ENCODE measurements at places on chromosomes 7 and 10. TPM values are rescaled to one million over a fixed set of nuclear protein-coding genes. Genes with fewer than 3 reads are reported as not detected.

DNA sequence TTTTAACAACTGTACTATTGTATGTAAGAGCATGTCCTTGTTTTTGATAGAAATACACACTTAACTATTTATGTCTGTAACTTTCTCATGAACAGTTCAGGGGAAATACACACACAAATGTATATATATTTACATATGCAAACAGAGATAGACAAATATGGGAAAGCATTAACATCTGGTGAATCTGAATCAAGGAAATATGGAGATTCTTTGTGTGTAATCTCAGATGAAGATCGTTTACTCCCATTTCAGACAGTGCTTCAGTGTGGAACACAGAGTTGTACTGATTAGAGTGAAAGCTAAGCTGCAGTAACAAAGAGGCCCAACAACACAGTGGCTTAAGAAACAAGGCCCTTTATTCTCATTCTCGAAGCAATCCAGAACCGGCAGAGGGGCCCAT lies 26.3 kb upstream of the NPVF start:
- H3K27ac ChIP-seq = no peak overlapping the region
- H3K27me3 ChIP-seq = no peaks in the 10 kb centered on the region
- H3K4me3 ChIP-seq = no peak overlapping the region
- no peaks in the 10 kb centered on the region for H3K4me1 ChIP-seq
- no peaks in the 10 kb centered on the region for H3K36me3 ChIP-seq

GRCh38 chr7:91636129-91636724 lies 244.3 kb downstream of the MTERF1 start:
- no peak for DNase-seq
- H3K27me3 ChIP-seq = no peaks in the 10 kb centered on the region
- no peak overlapping the region for H3K4me3 ChIP-seq
- no peaks in the 10 kb centered on the region for H3K36me3 ChIP-seq
- no peaks in the 10 kb centered on the region for H3K4me1 ChIP-seq

GRCh38 chr10:3467052-3467951 lies 294.7 kb upstream of the PITRM1 start:
- H3K4me1 ChIP-seq = peaks cover 21% of the 10 kb centered on the region
- H3K27me3 ChIP-seq = no peaks in the 10 kb centered on the region
- H3K36me3 ChIP-seq = no peaks in the 10 kb centered on the region
- no peak overlapping the region for H3K27ac ChIP-seq
- no peak overlapping the region for H3K4me3 ChIP-seq

- no peak overlapping the region for H3K4me3 ChIP-seq
- no peaks in the 10 kb centered on the region for H3K36me3 ChIP-seq
- H3K27ac ChIP-seq = no peak overlapping the region
- no peak for DNase-seq
- no peaks in the 10 kb centered on the region for H3K27me3 ChIP-seq
- no peaks in the 10 kb centered on the region for H3K4me1 ChIP-seq
These were observed 423.6 kb downstream of the DGKB start for GRCh38 chr7:14478834-14479510.

DNA sequence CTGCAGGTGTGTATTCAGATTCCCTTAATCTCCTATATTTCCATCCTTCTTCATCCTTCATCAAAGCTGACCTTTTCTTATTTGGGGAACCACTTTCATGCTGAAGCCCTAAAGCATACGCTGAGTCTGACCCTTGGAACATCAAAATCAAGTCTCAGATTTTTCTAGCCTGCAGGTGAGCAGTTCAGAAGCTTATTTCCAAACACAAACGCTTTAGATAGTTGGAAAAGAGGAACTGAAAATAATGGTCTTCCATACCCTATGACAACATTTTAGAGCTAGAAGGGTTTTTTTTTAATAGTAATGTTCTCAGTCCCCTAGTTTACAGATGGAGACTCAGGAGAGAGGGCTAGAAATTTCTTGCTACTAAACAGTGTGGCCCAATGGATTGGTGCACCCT lies 1.6 kb upstream of the AGK start:
- H3K4me3 ChIP-seq = no peak overlapping the region
- H3K27me3 ChIP-seq = no peaks in the 10 kb centered on the region
- DNase-seq = no peak
- H3K4me1 ChIP-seq = no peaks in the 10 kb centered on the region
- no peaks in the 10 kb centered on the region for H3K36me3 ChIP-seq

DNA sequence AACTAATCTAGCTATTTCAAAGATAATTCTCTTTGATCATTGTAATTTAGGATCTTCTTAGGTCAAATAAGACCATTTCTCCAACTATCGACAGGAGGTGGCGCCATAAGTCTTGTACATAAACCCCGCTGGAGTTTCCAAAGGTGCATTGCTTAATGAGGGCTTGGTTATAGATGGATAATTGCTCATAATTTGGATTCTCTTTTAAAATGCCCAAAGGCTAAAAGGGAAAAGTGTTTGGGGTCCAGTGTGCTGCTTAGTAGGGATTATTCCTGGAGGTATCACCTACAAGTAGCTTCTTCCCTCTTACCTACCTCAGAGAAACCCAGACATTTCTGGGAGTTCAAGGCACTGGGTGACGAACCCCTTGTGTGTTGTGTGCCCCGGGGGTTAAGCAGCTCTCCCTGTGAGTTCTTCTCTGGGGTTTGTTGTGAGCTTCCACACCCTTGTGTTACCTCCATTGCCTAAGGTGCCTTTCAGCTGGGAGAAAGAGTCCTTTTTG lies 75.2 kb downstream of the PAXIP1 start:
- peak overlapping the region; percentile 79 for H3K27ac ChIP-seq
- peak; percentile 69 for DNase-seq

- H3K4me3 ChIP-seq = no peak overlapping the region
- no peaks in the 10 kb centered on the region for H3K27me3 ChIP-seq
- peaks cover 1% of the 10 kb centered on the region for H3K4me1 ChIP-seq
- no peaks in the 10 kb centered on the region for H3K36me3 ChIP-seq
These were observed 35.2 kb upstream of the BMPER start for GRCh38 chr7:33870120-33870519.

GRCh38 chr7:54161621-54162020 lies 380.6 kb upstream of the VSTM2A start:
- no peak overlapping the region for H3K27ac ChIP-seq
- peaks cover 3% of the 10 kb centered on the region for H3K27me3 ChIP-seq
- H3K4me3 ChIP-seq = no peak overlapping the region
- H3K4me1 ChIP-seq = no peaks in the 10 kb centered on the region

DNA sequence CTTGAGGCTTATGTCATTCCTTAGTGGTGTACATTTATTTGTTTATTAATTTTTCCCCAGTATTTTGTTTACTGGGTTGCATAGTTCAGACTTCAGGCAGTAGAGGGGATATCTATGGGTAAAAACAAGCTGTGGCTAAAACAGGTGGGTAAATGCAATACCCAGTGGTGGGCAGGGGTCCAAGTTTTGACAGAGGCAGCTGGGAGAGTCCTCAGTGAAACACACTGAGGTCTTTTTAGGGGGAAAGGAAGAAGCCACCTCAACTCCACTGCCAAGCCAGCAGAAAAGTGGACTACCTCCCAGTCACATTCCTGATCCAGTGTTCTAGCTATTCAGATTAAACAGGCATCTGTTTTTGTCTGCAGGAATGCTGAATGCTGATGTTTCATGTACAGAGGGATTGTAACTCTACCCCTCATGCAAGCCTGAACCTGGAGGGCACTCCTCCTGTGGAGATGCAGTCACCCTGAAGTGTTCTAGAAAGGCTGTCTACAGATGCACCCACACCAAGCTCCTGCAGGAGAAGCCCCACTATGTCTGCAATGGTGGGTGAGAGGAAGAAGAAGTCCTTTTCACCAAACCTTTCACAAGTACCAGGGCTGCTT lies 757.8 kb downstream of the INHBA start:
- no peak for DNase-seq
- H3K27me3 ChIP-seq = no peaks in the 10 kb centered on the region
- H3K4me3 ChIP-seq = no peak overlapping the region
- H3K27ac ChIP-seq = no peak overlapping the region

GRCh38 chr10:44393051-44393630 lies 8.2 kb upstream of the CXCL12 start:
- no peak overlapping the region for H3K27ac ChIP-seq
- H3K4me1 ChIP-seq = no peaks in the 10 kb centered on the region
- no peaks in the 10 kb centered on the region for H3K36me3 ChIP-seq
- no peak for DNase-seq
- no peaks in the 10 kb centered on the region for H3K27me3 ChIP-seq

GRCh38 chr10:18822156-18822555 lies 162.9 kb downstream of the ARL5B start:
- H3K27ac ChIP-seq = no peak overlapping the region
- H3K36me3 ChIP-seq = no peaks in the 10 kb centered on the region
- H3K4me3 ChIP-seq = no peak overlapping the region
- H3K4me1 ChIP-seq = no peaks in the 10 kb centered on the region
- no peak for DNase-seq

DNA sequence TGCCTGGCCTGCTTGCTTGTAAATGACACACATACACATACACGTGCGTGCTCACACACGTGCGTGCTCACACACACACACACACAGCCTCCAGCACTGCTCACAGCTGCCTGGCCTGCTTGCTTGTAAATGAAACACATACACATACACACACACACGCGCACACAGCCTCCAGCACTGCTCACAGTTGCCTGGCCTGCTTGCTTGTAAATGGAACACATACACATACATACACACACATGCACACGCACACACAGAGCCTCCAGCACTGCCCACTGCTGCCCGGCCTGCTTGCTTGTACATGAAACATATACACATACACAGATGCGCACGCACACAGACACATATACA lies 397.2 kb downstream of the PLXNA4 start:
- H3K4me3 ChIP-seq = no peak overlapping the region
- H3K27ac ChIP-seq = no peak overlapping the region
- no peaks in the 10 kb centered on the region for H3K4me1 ChIP-seq
- H3K27me3 ChIP-seq = no peaks in the 10 kb centered on the region
- no peak for DNase-seq

- no peak for DNase-seq
- no peaks in the 10 kb centered on the region for H3K27me3 ChIP-seq
- no peak overlapping the region for H3K4me3 ChIP-seq
These were observed 57.8 kb upstream of the MSRB2 start for GRCh38 chr10:23037561-23037960.

GRCh38 chr10:130921461-130921860 lies 390.1 kb downstream of the TCERG1L start:
- no peak overlapping the region for H3K4me3 ChIP-seq
- no peaks in the 10 kb centered on the region for H3K4me1 ChIP-seq
- DNase-seq = no peak
- no peaks in the 10 kb centered on the region for H3K36me3 ChIP-seq
- H3K27me3 ChIP-seq = no peaks in the 10 kb centered on the region
- H3K27ac ChIP-seq = no peak overlapping the region

- H3K36me3 ChIP-seq = no peaks in the 10 kb centered on the region
- no peak for DNase-seq
- no peaks in the 10 kb centered on the region for H3K4me1 ChIP-seq
- H3K27me3 ChIP-seq = no peaks in the 10 kb centered on the region
- H3K4me3 ChIP-seq = no peak overlapping the region
- no peak overlapping the region for H3K27ac ChIP-seq
These were observed 1.3 kb upstream of the HKDC1 start for GRCh38 chr10:69218831-69219230.

DNA sequence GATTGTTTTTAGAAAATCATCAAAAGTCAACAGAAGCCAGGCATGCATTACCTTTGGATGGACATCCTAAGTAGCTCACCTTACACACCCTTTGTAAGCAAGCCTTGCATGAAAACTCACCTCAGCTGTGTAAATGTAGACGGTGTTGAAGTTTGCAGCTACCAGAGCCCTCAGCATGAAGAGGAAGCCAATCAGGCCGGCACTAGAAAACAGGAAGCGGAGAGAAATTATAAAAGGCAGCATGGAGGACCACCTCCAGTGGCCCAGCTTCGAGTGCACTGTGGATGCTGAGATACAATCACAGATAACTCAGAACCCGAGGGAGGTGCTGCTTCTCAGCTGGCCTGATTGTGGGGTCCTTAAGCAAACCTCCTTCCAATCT lies 75.3 kb downstream of the SVOPL start:
- no peak overlapping the region for H3K4me3 ChIP-seq
- H3K4me1 ChIP-seq = no peaks in the 10 kb centered on the region
- H3K36me3 ChIP-seq = no peaks in the 10 kb centered on the region
- H3K27me3 ChIP-seq = no peaks in the 10 kb centered on the region

GRCh38 chr7:79709574-79710409 lies 256.3 kb upstream of the MAGI2 start:
- no peak overlapping the region for H3K27ac ChIP-seq
- no peaks in the 10 kb centered on the region for H3K36me3 ChIP-seq
- H3K27me3 ChIP-seq = no peaks in the 10 kb centered on the region
- H3K4me1 ChIP-seq = no peaks in the 10 kb centered on the region
- H3K4me3 ChIP-seq = no peak overlapping the region

GRCh38 chr10:60958892-60959601 lies 15.1 kb upstream of the RHOBTB1 start:
- H3K36me3 ChIP-seq = no peaks in the 10 kb centered on the region
- no peak overlapping the region for H3K27ac ChIP-seq
- no peaks in the 10 kb centered on the region for H3K27me3 ChIP-seq
- no peaks in the 10 kb centered on the region for H3K4me1 ChIP-seq
- DNase-seq = no peak

GRCh38 chr10:51950371-51950995 lies 251.1 kb upstream of the CSTF2T start:
- H3K4me3 ChIP-seq = no peak overlapping the region
- no peaks in the 10 kb centered on the region for H3K27me3 ChIP-seq
- H3K27ac ChIP-seq = no peak overlapping the region
- H3K4me1 ChIP-seq = no peaks in the 10 kb centered on the region
- no peaks in the 10 kb centered on the region for H3K36me3 ChIP-seq

DNA sequence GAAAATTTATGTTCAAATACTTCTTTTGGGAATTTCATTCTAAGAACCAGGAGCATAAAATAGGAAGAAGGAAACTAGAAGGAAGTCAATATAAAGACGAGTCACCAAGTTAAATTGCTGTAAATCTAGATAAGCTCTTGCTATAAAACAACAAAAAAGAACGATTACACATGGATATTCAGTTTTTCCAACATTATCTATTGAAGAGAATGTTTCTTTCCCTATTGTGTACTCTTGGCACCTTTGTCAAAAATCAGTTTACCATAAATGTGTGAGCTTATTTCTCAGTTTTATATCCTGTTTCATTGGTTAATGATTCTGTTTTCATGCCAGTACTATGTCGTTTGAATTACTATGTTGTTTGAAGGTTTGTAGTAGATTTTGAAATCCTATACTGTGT lies 536.3 kb upstream of the MKI67 start:
- no peak overlapping the region for H3K27ac ChIP-seq
- DNase-seq = no peak
- H3K4me3 ChIP-seq = no peak overlapping the region

DNA sequence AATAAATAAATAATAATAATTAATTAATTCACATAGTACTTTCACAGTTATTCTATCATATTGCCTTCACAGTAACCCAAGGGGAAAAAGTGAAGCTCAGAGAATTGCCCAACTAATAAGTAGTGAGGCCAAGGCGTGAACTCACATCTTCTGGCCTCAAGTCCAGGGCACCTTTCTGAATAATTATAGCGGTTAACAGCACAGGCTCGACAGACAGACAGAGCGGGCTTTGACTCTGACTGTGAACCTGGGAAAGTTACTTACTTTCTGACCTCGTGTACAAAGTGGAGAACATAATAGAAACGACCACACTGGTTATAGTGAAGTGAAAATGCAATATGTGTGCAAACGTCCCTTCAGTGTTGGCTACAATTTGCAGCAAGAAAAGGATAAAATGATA lies 5.7 kb upstream of the SMKR1 start:
- no peak overlapping the region for H3K4me3 ChIP-seq
- H3K27me3 ChIP-seq = no peaks in the 10 kb centered on the region
- no peaks in the 10 kb centered on the region for H3K36me3 ChIP-seq
- H3K4me1 ChIP-seq = no peaks in the 10 kb centered on the region

The PKD1L1 gene
- total RNA-seq = 0.36 TPM

The MGMT gene
- 30.4 TPM for total RNA-seq

The SPDYE6 gene
- total RNA-seq = not detected

The H2BK1 gene
- not detected for total RNA-seq

The PPIA gene
- 790 TPM for total RNA-seq

The EDRF1 gene
- 24.0 TPM for total RNA-seq

The AQP1 gene
- 47.0 TPM for total RNA-seq

The ANKRD2 gene
- total RNA-seq = 0.46 TPM

The CYP2C19 gene
- total RNA-seq = not detected

The FASTK gene
- total RNA-seq = 75.8 TPM

The FAM24B gene
- 1.8 TPM for total RNA-seq

The CALY gene
- 0.69 TPM for total RNA-seq

All from ovary (tissue), 10 donors.